ENCODE measurements at places on chromosomes 4 and X.

GRCh38 chr4:130395871-130396270 lies 1299.9 kb downstream of the C4orf33 start:
- DNase-seq = no peak

GRCh38 chrX:67585401-67585800 lies 41.6 kb downstream of the AR start:
- no peak for DNase-seq

DNA sequence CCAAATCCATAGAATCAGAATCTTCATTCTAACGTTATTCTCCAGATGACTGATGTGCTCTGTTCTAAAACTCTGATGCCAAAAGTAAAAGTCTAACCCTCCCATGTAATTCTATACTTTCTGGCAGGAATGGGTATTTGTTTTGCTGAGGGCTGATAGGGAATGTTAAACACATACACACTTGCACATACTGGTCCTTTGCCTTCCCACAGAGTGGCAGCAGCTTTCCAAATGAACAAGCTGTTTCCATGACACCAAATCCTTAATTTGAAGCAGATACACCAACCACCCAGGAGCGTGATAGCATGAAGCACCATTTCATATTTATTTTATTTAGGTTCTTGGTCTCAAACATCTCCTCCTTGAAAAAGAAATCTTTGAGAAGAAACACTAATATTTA lies 155.5 kb upstream of the PRDX4 start:
- DNase-seq = no peak

DNA sequence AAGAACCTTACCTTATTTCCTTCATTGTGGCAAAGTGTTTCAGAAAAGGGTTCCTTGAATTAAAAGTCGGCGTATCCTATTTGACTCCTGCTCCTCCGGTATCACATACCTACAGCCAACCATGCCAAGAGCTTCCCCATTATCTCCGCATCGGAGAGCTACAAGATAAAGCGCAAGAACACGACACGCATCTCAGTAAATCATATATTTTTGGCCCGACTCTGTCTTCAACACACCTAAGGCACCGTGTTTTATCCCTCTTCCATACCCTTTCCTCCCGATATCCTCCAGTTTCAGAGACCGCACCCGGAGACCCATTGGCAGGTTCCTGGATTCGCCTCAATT lies 497 bp upstream of the THAP9 start:
- DNase-seq = no peak

GRCh38 chrX:40987413-40987812 lies 97.8 kb upstream of the USP9X start:
- DNase-seq = no peak

DNA sequence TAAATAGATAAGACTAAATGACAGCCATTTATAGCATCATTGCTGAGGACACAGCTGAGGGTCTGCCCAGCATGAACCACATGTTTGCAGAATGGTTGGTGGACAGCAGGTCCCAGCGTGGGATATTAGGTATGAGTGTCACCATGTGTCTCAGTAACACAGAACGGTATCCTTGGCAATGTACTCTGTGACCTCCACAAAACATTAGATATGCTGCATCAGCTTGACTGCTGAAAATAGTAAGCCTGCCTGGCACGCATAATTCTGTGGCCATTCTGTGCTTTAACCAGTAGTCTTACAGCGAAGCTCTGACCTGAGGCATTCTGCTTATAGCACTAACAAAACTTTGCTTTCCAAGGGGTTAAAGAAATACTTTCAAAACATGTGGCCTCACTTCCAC lies 32.0 kb downstream of the LIMCH1 start:
- DNase-seq = no peak

GRCh38 chr4:7812231-7812857 lies 127.3 kb downstream of the AFAP1 start:
- DNase-seq = no peak

GRCh38 chrX:152154050-152154449 lies 15.7 kb upstream of the MAGEA10 start:
- no peak for DNase-seq

DNA sequence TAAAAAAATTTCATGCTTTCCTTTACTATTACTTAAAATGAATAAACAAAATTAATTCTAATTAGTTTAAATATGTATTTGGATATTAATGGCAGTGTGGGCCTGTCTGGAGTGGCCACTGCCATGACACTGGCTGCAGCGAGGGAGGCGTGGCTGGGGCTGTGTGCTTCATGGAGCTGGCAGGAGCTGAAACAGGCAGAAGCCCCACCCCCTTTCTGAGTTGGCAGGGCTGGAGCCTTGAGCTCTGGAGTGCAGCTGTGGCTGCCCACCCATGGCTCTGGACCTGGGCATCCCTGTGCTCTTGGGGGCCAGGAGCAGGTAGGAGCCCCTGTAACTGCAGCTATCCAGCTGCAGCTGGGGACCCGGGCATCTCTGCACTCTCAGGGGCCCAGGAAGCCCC lies 8.2 kb upstream of the HSD17B11 start:
- no peak for DNase-seq

DNA sequence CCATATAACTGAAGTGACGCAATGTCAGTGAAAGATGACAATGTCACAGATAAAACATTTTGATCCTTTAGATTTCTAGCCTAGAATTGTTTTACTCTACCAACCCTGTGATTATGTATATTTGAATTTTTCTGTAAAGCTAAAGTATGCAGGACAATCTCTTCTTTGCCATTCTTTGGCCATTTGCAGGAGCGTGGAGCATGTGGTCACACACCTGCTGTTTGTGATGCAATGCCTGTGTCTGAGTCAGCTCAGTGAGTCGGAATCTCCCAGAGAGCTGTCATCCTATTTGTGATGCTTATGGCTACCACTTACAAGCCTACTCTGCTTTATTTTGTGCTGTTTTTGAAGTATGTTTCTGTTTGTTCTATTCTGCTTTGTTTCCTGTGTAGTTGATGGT lies 214.5 kb downstream of the NAF1 start:
- DNase-seq = no peak
